ENCODE measurements at places on chromosomes 3 and 15.
A peak's percentile ranks its signal among the peaks of the same experiment; 100 is the strongest.

DNA sequence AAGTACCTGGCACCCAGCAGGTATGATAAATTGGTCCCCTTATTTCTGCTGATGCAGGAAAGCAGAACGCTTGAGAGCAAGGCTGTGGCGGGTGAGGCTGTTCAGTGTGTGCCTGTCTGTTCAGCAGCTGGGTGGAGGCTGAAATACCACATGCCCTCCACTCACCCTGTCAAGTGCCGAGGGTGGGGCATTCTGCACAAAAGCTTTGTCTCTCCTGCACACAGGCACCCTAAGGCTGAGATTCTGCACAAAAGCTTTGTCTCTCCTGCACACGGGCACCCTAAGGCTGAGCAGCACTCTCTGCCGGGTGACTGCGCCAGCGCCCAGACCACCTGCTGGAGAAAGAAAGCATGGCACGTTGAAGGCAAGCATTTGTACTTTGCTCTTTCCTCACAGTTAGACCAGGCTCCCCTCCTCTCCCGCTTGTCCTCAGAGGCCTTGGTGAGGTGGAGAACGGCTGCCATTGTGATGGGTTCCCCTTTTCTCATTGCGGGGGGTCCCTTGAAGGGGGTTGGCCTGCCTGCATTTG, 97.5 kb downstream of the BDH1 start:
- DNase-seq, result no peak

- DNase-seq, result peak; percentile 68
These were observed 610 bp upstream of the SATB1 start for GRCh38 chr3:18425641-18426257.

- DNase-seq, result no peak
These were observed 5.9 kb upstream of the MORF4L1 start for GRCh38 chr15:78866803-78867202.

- no peak for DNase-seq
These were observed 404.2 kb upstream of the RARB start for GRCh38 chr3:25023876-25024275.

DNA sequence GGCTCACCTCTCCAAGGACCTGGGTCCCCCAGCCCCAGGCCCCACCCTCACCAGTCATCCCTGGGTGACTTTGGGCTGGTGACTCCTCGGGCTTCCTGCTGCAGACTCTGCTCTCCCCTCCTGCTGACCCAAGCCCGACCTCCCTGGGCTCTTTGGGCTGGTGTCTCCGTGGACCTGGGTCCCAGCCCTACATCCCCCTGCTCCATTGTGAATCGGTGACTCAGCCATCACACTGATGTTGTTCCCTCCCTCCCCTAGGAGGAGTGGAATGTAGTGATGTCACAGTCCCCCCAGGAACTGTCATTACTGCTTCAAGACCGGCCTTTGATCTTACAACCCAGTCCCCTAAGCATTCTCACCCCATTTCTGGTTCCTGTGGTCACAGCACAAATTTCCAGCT, 83.7 kb downstream of the ADAMTS7 start:
- DNase-seq, result no peak

DNA sequence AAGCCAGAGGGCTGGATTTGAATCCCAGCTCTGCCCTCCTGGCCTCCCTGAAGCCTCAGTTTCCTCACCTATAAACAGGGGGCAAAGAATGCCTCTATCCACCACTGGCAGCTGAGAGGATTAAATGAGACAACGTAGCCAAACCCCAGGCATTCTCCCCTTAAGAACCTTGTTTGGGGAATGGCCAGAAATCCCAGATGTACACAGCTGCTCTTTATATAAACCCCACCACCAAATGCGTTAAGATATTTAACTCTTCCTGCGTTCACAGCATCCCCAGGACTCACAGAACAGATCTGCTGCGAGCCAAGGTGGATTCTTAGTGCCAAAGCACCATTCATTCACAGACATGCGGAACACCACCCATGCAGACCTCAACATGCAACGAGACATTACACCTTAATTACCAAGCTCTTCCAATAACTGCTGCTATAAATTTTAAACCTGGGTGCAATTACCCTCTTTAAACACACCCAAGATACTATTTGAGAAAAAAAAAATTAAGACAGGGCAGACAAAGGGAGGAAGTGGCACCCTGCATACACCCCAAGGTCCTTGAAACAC, 5.2 kb downstream of the TLE3 start:
- no peak for DNase-seq

DNA sequence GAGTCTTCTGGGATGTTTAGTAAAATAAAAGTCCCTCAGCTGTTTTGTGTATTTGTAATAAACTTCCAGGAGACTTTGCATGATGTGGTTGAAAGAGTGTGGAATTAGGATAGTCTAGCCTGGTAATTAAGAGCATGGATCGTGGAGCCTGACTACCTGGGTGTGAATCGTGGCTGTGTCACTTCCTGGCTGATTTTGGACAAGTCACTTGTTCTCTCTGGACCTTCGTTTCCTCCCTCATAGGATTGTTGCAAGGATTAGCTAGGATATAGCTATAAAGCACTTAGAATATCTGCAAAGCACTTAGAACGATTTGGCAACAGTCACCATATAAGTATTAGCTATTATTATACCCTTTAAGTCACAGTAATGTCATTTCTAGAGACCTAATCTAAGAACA, 40.2 kb downstream of the SLMAP start:
- DNase-seq, result no peak

DNA sequence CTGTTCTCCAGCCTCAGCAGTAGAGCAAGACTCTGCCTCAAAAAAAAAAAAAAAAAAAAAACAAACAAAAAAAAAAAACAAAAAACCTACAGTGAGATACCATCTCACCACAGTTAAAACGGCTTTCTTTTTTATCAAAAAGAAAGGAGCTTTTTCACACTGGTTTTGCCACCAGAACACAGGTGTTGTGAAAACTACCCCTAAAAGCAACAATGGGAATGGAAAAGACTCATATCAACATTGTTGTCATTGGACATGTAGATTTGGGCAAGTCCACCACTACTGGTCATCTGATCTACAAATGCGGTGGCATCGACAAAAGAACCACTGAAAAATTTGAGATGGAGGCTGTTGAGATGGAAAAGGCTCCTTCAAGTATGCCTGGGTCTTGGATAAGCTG, 24.8 kb upstream of the SLC25A38 start:
- no peak for DNase-seq

DNA sequence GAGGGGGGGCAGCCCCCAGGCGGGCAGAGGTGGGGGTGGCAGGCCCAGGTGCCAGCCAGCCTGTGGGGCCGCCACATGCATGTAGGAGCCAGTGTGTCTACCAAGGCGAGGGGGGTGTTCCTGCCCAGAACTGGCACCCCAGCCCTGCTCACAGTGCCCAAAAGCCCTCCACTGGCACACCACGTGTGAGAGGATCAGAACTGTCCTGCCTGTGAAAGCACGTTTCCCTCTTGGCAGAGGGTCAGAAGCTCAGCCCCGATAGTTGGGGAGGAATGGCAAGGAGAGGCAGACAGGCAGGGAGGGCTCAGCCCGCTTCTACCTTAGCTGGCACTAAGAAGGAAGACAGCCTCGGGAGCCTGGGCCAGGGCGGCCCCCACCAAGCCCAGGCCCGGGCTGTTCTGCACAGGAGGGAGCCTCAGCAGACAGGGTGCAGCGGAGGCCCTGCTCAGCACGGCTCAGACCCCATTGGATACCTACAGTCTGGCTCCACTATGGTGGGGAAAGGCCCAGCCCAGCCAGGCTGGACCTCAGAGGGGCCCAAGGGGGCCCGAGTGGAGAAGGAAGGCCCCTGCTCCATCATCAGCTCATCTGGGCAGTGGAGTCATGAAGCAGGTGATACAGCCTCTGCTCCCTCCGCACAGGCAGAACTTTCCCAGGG, 84.8 kb upstream of the LINGO1 start:
- DNase-seq, result no peak

GRCh38 chr3:182739619-182740018, 53.7 kb upstream of the ATP11B start:
- no peak for DNase-seq

GRCh38 chr3:151322511-151322910, 5.9 kb upstream of the GPR87 start:
- DNase-seq, result no peak

- no peak for DNase-seq
These were observed 1.3 kb downstream of the FEM1B start for GRCh38 chr15:68278595-68279405.
